ENCODE measurements at places on chromosomes 7 and 10. TPM values are rescaled to one million over a fixed set of nuclear protein-coding genes. Genes with fewer than 3 reads are reported as not detected.

- no peak for DNase-seq
Measured at GRCh38 chr7:139937715-139938114, 108.7 kb downstream of the TBXAS1 start.

CPVL gene
- 43.5 TPM for total RNA-seq

PNLIPRP3 gene
- total RNA-seq, result not detected

CLRN3 gene
- 0.52 TPM for total RNA-seq

CREB5 gene
- 12.9 TPM for total RNA-seq

TMEM209 gene
- total RNA-seq, result 26.8 TPM

GRCh38 chr10:132206377-132206745 is 19.6 kb downstream of the DPYSL4 start:
- DNase-seq, result no peak

- DNase-seq, result no peak
Measured at GRCh38 chr7:99614495-99614894, 2.3 kb upstream of the ZSCAN25 start.

CYP17A1 gene
- total RNA-seq, result not detected

All from Calu3 (cell line).